ENCODE measurements at places on chromosomes 2 and 18. TPM values are rescaled to one million over a fixed set of nuclear protein-coding genes. Genes with fewer than 3 reads are reported as not detected.

The DSG4 gene
- polyA plus RNA-seq, result not detected

The GALNT5 gene
- polyA plus RNA-seq, result 0.31 TPM

The MRO gene
- polyA plus RNA-seq, result 3.5 TPM

The FBXO48 gene
- 0.44 TPM for polyA plus RNA-seq

The CPO gene
- polyA plus RNA-seq, result 0.51 TPM

The SNORC gene
- polyA plus RNA-seq, result 0.91 TPM

The GALR1 gene
- polyA plus RNA-seq, result 0.01 TPM
